ENCODE measurements at places on chromosomes 11 and 22. TPM values are rescaled to one million over a fixed set of nuclear protein-coding genes. Genes with fewer than 3 reads are reported as not detected.

- peak; percentile 54 for DNase-seq
Observed at GRCh38 chr22:20566420-20567260, 59.2 kb downstream of the MED15 start.

DNA sequence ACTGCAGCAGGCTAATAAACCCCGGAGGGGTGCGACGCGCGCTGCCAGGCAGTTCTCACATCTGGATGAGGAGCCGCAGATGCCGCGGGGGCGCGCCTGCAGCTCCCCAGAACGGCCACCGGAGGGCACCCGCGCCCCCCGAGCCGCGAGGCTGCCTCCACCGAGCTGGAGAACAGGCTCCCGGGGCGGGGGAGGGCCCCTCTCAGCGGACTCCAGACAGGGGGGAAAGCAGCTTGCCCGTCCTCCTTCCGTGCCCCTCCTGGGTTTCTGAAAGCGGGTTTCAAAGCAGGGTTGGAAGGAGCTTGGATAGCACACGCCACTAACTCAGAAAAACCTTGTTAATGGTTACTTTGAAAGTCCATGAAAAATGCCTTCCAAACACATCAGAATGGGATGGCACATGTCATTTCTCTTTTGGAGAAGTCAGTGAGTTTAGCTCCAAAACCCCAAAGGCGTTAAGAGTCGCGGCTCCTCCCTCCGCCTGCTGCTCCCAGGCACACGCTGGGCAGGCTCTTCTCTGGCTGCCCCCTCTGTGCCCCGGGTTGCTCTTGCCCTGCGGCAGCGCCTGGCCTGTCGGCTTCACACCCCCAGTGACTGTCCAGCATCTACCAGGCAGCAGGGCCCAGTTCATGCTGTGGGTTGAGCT, 317.8 kb downstream of the NTM start:
- DNase-seq = peak; percentile 72

- no peak for DNase-seq
Observed at GRCh38 chr22:49715450-49715849, 112.2 kb downstream of the BRD1 start.

GRCh38 chr11:78402847-78403246, 14.8 kb downstream of the GAB2 start:
- no peak for DNase-seq

DNA sequence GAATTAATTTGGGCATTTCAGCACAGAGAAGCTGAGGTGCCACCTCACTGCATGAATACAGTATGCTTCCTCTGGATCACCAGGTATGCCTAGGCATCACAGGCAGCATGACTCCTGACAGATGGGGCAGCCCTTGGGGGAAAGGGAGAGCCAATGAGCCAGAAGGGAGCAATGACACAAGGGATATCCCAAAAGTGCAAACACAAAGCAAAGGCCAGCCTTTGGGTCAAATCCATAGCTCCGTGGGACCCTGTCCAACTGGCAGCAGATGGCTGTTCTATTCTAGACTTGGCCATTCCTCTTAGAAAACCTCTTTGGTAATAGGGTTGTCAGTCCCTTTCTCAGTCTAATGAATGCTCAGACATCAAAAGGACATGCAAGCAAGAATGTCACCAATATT, 73.3 kb downstream of the SERGEF start:
- DNase-seq = no peak

- DNase-seq = peak; percentile 54
Observed at GRCh38 chr11:94211261-94211830, 82.7 kb downstream of the PANX1 start.

- peak; percentile 75 for DNase-seq
Observed at GRCh38 chr11:126594921-126595367, 239.5 kb downstream of the ST3GAL4 start.

GRCh38 chr22:44582016-44582415, 84.0 kb upstream of the RTL6 start:
- DNase-seq = peak; percentile 4

BIK gene
- polyA plus RNA-seq = 7.6 TPM

All from lung (tissue), 17 donors.